ENCODE measurements at places on chromosomes 4 and X.

- no peak for DNase-seq
Measured at GRCh38 chr4:22661443-22661842, 31.3 kb upstream of the GBA3 start.

DNA sequence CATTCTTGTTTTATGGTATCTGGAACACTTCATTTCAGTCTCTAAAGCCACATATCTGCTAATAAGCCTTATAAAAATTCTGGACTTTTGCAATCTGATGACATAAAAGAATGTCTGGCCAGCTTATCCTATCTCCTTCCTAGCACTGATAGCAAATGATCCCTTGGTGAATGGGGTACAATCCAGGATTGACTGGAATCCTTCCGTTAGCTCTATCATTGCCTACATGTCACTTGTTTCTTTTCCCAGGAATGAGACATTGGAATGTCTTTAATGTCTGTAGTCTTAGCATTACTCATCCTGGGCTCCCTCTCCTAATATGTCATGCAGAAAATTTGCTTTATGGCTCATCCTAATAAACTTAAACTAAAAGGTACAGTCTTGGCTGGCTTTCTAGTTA lies 14.8 kb upstream of the PABPC4L start:
- no peak for DNase-seq

DNA sequence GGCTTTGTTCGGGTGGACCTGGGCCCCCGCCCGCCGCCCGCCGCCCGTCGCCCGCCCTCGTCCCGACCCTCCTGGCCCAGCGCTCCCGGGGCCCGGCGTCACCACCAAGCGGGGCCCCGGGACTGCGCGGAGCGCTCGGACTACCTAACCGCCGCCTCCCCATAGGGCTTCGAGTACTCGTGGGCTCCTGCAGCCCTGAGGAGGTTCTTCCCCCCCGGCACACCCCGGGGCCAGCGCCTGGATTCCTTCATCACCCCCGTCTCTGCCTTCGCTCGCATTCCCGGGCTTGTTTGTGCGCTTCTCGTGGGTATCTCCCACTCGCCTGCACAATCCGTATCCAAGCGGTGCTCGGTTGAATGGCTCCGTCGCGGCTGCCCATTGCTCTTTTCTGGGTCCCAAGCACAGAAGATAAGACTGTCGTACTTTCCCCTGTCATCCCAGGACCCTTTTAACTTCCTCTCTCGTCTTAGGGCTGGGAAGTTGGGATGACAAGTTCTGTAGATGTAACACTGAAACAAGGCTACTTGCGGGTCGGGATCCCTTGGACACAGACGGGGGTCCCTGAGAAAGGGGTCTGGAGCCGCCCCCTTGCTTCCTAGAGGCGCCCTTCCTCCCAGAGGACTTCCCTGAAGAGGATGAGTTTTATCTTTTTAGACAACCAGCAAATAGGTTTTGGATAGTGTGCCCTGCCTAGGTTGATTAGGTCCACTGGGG lies 565 bp downstream of the MOB1B start:
- DNase-seq, result no peak

GRCh38 chrX:29858714-29859113 lies 356.6 kb upstream of the MAGEB2 start:
- DNase-seq, result no peak

Data from CMK (cell line).